ENCODE measurements at places on chromosomes 2 and 18.

GRCh38 chr2:1675633-1676032, 68.7 kb downstream of the PXDN start:
- peak; percentile 44 for DNase-seq

DNA sequence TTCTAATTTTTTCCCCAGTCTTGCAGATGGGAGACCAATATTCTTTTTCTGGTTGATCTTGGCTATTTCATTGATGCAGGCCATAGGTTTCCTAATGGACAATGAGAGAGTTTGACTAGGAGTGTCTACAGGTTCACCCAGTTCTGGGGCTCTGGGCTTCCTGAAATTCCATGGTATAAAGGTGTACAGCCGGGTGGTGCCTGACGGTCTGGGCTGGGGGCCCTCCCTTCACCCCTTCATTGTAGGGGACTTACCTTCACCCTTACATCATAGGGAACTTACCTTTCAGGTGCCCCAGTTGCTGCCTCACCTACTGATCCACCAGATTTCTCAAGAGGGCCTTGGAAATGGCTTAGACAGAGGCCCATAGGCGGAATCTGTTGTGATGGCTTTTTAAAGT, 13.0 kb upstream of the LAPTM4A start:
- no peak for DNase-seq

DNA sequence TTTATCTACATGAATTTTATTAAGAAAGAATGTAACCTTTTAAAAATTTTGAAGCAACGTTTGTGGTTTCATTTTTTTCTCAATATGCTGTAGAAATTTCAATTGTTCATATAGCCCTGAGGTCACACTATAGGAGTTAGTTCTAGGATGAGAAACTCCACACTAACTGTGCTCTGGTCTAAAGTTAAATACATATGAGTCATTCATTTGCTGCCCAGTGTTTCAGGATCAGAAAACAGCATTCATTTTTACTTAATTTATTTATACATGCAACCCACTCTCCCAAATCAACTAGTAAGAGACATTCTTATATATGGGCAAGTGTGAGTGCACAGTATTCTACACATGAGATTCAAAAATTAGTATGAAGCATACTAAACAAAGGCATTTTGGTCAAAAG, 137.9 kb downstream of the DOCK10 start:
- no peak for DNase-seq

- DNase-seq: no peak
Observed at GRCh38 chr2:68744366-68744912, 9.8 kb downstream of the ARHGAP25 start.

- no peak for DNase-seq
Observed at GRCh38 chr2:148542614-148543013, 101.9 kb upstream of the EPC2 start.

DNA sequence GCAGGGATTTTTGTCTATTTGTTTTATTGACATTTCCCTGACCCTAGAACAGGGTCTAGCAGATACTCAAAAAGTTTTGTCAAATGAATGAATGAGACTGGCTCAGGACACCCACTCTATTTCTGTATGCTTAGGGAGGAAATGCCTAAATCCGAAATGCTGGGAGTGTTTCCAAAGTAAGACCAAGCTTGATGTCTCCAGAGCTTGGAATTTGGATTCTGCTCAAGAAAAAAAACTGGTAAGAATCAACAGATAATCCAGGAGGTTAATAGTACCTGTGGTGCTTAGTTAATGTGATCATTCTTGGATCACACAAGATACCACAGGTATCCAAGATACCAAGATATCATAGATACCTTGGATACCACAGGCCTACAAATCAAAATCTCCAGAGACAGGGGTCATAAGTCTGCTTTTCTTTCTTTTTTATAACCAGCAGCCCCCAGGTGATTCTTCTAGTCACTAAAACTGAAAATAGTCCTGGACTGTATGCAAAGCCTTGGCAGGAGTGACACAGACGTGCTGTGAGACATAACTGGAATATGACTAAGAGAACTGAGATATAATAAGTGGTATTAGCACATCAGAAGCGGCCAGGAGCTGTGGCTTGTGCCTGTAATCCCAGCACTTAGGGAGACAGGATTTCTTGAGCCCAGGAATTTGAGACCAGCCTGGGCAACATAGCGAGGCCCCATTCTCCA, 39.9 kb upstream of the SP3 start:
- no peak for DNase-seq

- no peak for DNase-seq
Observed at GRCh38 chr2:95372845-95373244, 29.7 kb upstream of the FAHD2A start.

GRCh38 chr2:61158356-61158955, 3.5 kb upstream of the C2orf74 start:
- no peak for DNase-seq

DNA sequence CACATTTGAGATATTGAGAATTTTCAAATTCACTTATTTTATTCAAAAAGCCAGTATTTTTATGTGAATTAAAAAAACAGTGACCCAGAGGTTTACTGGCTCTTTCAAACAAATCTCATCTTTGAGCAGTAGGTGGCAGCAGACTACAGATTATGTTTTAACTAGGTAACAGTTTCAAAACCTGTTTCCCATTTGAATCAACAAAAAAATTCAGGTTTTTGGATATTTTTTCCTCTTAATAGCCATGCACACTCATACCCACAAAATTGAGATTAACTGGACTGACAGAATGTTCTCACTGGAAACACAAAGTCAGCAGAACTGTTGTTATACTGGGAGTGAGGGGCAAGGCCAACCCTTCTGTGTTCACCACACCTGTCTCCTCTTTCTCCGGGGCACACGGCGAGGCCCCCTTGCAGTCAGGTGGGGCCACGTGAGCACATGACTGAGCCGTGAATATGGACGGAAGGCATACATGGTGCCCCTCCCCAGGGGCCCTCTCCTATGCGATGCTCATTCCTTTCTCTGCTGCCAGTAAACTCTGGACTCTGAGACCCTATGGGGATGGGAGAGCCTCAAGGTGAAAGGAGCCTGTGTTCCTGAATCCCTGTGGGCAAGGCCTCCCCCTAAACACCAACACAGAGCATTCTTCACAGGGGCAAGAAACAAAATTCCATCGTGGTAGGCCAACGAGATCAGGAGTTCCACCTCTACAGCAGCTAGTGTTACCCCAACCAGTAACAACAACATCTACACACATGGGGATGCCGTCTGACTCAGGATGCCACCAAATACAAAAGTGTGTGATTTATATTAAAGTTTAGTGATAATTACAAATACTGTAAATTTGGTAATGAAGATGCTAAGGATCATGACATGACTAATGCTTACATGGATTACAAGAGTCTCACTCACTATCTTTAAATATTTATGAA, 80.4 kb downstream of the LPIN2 start:
- DNase-seq: no peak

DNA sequence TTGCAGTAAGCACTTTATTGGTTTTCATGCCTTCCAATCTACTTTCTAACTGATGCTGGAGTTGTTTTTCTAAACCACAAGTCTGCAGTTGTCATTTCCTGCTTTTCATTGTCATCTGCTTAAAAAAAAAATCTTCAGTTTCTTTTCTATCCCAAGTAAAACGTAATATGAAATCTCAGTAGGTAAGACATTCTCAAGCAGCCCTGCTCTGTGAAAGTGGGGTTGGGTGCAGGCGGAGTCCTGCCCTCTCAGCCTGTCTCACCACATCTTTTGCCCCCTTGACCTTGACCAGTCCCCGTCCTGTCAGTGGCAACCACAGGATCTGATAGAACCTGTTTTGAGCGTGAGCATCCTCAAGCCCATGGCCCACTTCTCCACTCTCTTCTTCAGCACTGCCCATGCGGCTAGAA, 80.0 kb upstream of the CPO start:
- DNase-seq: no peak
